Activated CD4-positive, alpha-beta T cell treated with anti-CD3 and anti-CD28 coated beads, Interleukin-2, Interleukin-6, amounts not matched to agents 100 ng/mL and 50 ng/mL, durations not matched to agents 16 hours and 8 hours (primary cell): ENCODE measurements at places on chromosomes 11 and 22.

DNA sequence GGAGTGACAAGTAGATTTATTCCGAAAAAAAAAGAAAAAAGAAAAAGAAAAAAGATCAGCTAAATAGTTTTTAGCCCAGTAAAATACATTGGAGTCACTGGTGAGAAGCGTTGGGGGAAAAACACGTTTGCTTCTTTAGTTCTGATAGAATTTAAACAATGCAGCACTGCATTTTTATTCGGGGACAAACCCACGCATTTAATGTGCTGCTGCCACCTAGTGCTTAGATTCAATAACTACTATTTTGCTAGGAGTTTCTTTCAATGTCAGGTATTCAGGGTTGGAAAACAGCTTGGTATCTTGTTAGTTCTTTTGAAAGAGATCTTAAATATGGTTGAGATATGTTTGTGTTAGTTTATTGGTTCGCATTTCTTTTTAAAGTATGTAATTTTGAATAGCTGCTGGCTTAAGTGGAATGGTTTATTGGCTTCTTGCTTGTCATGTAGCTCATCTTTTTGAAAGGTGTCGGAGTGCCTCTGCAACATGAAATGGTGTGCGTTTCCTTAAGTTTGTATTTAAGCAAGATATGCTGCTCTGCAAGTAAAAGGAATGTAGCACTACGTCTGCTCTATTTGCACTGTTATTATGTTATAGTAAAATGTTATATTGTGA is 41.9 kb downstream of the SVIP start:
- DNase-seq: peak; percentile 55

- no peak for DNase-seq
Observed at GRCh38 chr11:36467916-36468315, 42.2 kb downstream of the TRAF6 start.

DNA sequence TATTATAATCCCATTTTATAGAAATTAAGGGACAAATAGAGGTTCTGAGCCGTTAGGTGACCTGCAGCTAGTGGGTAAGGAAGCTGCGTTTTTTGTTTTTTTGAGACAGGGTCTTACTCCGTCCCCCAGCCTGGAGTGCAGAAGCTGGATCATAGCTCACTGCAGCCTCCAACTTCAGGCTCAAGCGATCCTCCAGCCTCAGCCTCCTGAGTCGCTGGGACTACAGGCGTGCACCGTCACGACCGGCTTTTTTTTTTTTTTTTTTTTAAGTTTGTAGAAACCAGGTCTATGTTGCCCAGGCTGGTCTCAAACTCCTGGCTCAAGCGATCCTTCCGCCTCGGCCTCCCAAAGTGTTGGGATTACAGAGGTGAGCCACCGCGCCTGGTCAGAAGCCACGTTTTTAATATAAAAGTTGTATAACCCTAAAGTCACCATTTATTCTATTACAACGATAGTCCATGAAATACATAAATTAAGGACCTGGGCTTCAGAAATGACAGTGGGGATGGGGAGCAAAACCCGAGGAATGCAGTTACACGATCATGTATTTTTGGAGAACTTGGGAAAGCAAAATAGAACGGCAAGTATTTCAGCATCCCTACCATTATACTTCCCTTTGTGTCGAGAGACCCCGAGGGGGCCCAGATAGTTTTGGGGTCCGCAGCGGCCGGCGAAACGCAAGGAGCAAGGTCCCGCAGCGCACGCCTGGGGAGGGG is 638 bp downstream of the SAAL1 start:
- DNase-seq: no peak

- no peak for DNase-seq
Observed at GRCh38 chr11:3222003-3222855, 3.6 kb upstream of the MRGPRG start.

- DNase-seq: no peak
Observed at GRCh38 chr11:88122956-88123355, 52.3 kb downstream of the RAB38 start.

DNA sequence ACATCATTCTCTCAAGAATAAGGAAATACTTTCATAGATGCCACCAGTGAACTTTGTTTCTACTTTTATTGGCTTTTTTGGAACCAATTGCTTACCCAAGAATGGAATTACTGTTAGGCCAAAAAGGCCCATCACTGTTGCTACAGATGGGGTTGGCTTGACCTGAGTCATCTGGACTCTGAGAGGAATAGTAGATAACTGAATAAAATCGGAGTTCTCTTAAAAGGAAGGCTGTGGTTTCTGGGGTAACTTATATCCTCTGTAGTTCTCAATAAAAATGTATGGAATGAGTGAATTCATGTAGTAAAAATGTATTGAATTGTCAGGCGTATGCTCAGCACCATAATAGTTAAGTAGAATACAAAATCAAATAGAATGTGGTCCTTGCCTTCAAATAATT is 56.6 kb downstream of the ARHGEF12 start:
- DNase-seq: no peak

GRCh38 chr11:74072286-74072685 is 63.4 kb upstream of the UCP3 start:
- DNase-seq: peak; percentile 47

- DNase-seq: no peak
Observed at GRCh38 chr22:49548356-49549202, 279.1 kb downstream of the BRD1 start.
